Stimulated activated CD4-positive, alpha-beta T cell treated with anti-CD3 and anti-CD28 coated beads, Interleukin-12 subunit alpha, Interleukin-12 subunit beta, amount 100 ng/mL, for 48 hours (primary cell): ENCODE measurements at places on chromosomes 1 and 21.

DNA sequence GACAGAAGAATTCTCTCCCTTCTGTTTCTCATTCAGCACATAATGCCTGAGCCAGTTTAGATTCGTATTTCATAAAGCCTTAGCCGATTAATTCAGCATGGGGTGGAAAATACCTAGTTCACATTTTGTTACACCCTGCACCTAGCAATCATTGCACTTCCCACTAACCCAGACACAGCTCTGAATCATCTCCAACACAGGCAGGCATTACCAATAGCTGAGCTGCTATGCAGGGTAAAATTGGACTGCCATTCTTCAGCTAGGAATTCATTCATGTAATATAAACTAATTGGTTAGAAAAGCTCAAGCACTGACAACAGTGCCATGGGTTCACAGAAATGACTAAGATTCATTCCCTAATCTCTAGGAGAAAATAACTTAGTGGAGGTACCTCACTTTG lies 26.9 kb upstream of the NKAIN1 start:
- DNase-seq = no peak

DNA sequence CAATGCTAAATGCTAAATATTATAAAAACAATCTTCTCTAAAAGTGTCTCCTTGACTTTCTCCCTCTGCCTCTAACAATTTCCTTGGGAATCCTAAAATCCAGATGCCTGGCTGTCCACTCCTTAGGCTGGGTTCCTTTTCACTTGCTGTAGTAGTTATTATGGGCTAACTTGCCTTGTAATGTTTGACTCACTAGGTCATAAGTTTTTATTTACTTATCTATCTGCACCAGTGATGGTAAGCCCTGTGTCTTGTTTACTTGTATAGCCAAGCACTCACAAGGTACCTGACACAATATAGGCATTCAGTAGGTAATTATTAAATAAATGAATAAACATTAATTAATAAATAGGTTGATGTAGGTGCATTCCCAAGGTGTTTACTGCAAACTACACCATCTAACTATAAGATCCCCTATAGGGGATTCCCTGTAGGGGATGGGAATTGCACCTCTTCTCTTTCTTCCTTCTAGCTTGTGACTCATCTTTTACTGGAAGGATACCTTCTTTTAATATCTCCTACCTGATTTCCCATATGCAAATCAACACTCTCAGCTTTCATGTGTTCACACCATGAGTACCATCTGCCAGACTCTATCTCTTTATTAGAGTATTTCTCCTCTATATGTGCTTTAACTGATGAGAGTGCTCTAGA lies 14.7 kb upstream of the CHIA start:
- DNase-seq = no peak

DNA sequence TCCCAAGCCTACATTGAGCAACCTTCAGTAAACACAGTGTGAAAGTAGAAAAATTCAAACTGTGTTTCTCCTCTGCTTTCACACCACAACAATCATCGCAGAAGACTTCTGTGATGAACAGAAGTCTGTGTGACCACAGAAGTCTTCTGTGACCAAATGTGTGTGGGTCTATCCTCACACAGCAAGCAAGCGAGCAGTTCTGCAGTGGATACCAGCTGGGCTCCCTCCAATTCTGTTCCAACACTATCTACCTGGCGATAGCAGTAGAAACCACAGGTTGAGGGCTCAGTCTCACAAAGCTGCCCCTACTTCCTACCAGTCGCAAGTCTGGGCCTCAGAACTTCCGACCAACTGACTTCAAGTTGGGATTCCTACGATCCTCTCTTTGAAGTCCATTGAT lies 21.0 kb upstream of the RAP1A start:
- no peak for DNase-seq

DNA sequence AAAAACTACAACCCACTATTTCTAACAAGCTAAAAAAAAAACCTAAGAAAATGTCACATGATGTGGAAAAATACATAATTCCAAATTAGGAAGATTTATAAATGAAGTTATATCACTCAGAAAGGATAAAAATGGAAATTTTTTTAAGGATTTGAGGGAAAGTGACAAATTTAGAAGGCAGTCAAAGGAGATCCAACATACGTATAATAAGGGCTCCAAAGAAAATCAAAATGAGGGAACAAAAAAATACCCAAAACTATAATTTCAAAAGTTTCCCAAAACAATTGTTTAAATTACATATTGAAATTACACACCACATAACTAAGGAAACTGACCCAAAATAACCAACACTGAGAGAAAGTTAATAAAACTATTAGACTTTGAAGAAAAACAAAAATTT lies 381.1 kb upstream of the KAZN start:
- no peak for DNase-seq

GRCh38 chr21:32391755-32392154 lies 1.1 kb downstream of the URB1 start:
- DNase-seq = no peak

DNA sequence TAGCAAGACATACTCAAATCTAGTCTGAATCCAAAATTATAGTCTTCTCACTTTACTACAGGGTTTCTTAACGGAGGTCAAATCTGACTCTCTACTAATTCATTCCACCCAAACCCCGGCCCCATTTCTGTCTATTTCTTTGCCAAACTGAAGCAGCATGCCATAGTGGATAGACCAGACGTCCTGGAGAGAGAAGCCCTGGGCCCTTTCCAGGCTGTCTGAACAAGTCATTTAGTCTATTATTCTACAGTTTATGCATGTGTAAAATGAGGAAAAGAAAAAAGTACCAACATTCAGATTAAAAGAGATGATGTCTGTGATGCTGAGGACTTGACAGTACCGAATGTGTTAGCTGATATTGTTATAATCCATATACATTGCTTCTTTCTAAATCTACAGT lies 95.0 kb downstream of the GDAP2 start:
- DNase-seq = no peak

DNA sequence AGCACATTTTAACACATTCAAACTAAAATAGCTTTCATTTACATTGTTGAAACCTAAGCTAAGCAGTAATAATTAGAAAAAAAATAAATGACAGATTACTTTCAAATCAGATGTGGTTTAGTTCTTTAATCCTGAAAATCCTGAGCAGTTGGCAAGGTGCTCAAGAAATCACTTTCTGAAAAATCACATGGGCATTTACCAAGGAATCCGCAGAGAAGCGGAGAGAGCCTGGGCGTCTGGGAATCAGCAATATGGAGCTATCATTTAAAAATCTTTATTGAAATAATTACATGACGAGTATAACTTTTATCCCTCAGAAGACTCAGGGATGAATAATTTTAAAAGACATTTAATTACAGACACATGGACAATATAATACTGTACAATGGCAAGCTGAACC lies 30.2 kb downstream of the GRIK1 start:
- no peak for DNase-seq

DNA sequence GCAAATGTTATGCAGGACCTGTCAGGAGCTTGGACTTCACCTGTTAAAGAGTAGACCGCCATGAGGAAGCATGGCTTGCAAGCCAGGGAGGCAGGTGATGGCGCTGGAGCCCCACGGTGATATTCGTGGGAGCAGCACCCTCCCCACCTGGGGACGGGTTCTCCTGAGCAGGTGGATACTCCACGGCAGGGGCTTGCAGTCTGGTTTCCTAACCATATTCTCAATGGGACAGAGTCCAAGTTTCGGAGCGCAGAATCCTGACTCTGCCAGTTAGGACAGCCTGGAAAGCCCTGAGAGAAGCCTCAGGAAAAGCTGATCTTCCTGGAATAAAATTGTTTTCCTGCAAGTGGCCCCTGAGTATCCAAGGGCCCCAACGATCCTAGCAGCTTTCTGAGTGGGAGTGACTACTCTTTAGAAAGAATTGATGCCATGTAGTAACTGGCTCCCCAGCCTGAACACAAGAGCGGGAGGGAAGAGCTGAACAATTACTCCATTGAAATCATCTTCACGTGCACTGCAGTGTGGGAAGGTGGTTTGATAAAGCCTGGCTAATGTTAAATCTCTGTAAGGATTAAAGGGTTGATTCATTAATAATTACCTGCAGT lies 146.3 kb upstream of the RAB4A start:
- DNase-seq = no peak

- no peak for DNase-seq
Measured at GRCh38 chr1:167488786-167489185, 29.5 kb downstream of the CD247 start.

DNA sequence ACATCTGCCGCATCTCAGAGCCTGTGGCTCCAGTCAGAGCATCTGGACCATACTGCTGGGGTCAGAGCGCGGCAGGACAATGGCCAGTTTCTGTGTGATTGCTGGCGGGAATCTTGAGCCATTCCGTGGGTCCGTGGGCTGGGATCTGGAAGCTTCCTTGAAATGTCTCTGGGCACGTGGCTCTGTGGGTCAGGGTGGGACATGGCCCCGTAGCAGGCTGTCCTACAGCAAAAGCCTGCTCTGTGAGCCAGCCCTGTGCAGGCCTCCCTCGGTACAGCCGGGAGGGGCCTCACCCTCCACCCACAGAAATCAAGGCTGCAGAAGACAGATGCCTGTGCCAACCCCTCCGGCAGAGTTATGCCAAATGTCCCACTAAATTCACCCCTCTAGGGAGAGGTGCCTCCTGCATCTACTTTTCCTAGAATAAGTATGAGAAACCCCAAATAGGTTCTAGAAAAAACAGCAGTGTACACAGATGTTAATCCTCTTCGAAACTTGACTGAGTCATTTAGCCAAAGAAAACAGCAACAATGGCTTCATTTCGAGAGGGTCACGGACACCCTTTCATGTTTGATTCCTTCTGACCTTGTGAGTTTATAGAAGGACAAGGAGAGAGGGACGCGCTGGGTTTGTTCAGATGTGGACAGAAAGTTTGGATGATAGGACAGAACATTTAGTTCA lies 27.8 kb downstream of the COL18A1 start:
- DNase-seq = no peak

DNA sequence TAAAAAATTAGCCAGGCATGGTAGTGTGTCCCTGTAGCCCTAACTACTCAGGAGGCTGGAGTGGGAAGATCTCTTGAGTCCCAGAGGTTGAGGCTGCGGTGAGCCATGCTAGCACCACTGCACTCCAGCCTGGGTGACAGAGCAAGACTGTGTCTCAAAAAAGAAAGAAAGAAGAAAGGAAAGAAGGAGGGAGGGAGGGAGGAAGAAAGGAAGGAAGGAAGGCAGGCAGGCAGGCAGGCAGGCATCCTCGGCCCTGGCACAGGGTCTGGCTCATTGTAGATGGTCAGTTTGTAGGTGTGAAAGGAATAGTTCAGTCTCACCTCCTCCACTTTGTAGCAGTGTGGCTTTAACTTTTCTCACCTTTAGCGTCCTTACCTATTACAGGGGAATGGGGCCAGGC lies 25.0 kb downstream of the NAV1 start:
- no peak for DNase-seq

- no peak for DNase-seq
Measured at GRCh38 chr21:41673071-41673470, 93.8 kb downstream of the RIPK4 start.

DNA sequence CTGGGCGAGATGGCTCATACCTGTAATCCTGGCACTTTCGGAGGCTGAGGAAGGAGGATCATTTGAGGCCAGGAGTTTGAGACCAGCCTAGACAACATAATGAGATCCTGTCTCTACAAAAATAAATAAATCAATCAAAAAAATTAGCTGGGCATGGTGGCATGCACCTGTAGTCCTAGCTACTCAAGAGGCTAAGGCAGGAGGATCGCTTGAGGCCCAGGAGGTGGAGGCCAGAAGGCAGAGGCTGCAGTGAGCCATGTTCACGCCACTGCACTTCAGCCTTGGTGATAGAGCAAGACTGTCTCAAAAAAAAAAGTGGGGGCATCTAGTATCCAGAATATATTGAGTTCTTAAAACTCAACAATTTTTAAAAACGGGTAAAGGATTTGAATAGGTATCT lies 6.0 kb downstream of the TUT4 start:
- no peak for DNase-seq

- no peak for DNase-seq
Measured at GRCh38 chr21:41970106-41970391, 16.2 kb upstream of the C2CD2 start.

DNA sequence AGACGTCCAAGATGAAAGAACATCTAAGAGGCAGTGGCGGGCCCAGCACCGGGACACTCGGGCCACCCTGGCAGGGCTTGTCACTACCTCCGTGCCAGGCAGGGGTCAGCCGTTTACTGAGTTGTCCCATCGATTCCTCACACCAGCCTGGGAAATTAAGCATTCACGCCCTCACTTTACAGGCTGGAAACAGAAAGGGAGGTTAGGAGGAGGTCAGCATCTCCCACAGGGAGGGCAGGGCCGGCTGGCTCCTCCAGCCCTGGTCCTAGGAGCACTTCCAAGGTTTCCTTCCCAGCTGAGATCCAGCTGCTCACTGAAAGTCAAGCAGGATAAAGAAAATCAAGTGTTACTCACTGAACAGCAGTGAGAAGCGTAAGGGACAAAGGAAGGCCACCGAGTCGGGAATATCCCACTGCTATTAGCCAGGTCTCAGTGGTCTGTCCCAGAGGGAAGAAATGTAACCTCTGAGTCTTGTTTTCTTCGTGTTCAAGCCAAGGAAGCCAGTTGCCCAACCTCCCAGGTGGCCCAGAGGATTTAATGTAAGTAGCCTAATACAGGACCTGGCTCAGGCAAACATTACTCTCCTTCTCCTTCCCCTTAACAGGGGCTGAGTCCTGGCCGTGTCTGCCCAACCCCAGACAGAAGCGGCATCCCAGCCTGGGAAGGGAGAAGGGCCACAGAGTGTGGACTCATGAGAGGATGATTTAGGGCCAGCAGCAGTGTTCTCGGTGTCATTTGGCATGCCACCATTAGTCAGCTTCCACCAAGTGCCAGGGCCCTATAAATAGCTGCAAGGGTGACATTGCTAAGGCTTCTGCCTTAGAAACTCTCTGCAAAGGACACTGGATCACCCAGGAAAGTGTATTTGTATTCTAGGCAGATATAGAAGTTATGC lies 203.1 kb upstream of the GALNT2 start:
- no peak for DNase-seq

GRCh38 chr1:86970938-86971337 lies 56.5 kb downstream of the HS2ST1 start:
- DNase-seq = no peak
